ENCODE measurements at places on chromosomes 4 and X.

GRCh38 chr4:57071326-57071725 is 38.9 kb downstream of the IGFBP7 start:
- DNase-seq = no peak

DNA sequence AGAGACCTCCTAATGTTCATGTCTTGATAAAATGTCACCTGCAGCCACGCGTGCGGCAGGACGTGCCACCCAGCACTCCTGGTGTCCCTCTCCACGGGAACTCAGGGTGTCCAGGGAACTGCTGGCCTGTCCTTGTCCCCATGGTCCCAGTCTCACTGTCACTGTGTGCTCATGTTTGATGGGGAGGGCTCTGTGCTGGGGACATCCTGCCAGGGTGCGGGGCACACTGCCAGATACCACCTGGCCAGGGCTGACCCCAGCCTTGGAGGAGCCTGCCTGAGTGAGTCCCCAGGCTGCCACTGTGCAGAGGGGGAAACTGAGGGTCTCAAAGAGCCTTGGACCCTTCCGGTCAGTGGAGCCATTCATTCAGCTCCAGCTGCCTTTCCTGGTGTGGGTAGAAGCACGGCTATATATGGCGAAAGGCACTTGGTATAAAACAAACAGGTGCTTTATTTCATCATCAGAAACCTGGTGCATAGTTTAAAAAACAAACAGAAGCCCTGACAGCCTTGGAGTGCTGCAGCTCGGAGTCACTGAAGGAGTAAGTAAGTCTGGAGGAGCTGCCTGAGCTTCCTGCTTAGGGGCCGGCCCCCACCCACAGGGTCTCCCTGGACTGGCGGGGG is 33.0 kb downstream of the NOP14 start:
- no peak for DNase-seq

GRCh38 chrX:12896935-12897334 is 9.5 kb upstream of the TLR8 start:
- DNase-seq = no peak

DNA sequence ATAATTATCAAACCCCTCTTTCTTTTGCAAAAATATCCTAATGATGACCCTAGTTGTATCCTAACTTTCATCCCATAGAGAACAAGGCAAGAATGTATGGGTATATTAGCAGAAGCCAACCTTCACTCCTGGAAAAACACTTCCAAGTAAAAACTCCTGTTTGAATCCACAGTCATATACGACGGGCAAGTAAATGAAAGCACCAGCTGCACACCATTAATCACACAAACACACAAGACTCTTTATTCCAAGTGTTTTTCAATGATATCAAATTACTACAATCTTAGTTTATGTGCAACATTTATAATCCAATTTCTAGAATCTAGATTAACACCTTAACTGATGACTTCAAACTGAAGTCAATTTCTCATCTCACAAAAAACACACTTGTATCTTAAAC is 22.9 kb downstream of the ACSL4 start:
- no peak for DNase-seq

DNA sequence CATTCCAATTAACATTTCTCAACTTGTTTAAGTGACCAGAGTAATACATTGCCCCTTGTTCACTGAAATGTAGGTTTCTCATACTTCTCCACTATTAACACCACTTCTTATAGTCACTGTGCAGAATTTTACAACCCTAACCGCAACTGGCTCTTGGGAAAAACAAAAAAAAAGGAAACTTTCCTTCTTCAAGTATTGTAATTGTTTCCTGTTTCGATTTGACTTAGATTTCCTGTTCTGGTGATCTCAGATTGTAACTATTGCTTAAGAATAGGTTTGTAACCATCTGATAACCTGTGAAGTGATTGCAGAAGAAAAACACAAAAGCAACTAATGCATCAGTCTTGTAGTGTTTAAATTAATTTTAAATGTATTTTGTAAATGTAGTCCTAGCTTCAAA is 594.7 kb upstream of the GALNT7 start:
- DNase-seq = no peak

GRCh38 chr4:169334335-169334734 is 63.6 kb upstream of the SH3RF1 start:
- DNase-seq = no peak

DNA sequence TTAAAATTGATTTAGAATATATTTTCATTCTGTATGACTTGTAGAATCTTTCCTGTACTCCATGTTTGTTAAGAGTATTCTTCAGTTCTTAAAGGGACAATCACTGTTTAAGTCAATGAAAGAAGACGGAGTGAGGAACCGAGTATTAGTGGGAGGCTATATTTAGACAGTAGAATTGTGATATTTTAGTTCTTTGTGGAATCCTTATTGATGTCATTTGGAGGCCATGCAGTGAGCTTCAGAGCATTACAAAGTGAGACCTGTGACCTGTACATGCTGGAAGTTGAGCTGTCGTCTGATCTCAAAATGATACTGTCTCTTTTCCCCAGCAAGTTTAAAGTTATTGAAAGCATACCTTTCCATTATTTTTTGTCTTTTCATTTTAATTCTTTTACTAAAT is 394.7 kb downstream of the GALNTL6 start:
- no peak for DNase-seq

DNA sequence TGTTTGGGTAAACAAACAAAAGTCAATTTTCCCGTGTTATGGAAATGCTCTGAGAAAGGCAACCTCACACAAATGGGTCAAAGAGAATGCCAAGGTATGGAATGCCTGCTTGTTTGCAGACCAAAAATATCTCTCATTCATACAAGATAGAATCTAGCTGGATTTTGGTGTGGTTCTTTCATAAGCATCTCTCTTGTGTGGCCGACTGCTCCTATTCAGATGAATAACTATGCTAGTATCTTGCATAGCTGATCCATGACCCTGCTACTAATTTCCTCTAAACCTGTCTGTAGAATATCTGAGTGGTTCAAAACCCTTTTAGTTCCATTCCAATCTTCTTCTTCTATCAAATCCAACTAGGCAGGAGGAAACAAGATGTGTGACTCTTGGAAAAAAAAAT is 28.2 kb upstream of the SORBS2 start:
- DNase-seq = no peak

- no peak for DNase-seq
Observed at GRCh38 chr4:165118256-165118909, 5.7 kb upstream of the TMEM192 start.

DNA sequence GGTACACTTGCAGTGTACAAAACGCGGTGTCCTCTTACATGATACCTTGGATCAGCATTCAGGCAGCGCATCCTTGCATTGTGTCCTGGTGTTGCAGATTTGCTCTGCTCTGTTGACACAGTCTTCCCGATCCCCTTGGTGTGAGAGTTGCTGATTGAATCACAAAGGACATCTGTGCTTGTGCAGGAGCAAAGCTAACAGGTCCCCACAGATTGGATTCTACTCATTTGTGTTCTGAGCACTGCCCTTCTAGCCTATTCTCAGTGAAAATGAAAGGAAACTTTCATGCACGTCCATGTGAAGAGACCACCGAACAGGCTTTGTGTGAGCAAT is 171.4 kb downstream of the FRMPD4 start:
- DNase-seq = no peak

GRCh38 chrX:69496183-69496582 is 7.9 kb upstream of the NALF2 start:
- DNase-seq = no peak

- no peak for DNase-seq
Observed at GRCh38 chrX:145727476-145727875, 90.2 kb upstream of the SLITRK2 start.

GRCh38 chr4:101290654-101291053 is 56.7 kb downstream of the PPP3CA start:
- no peak for DNase-seq

- DNase-seq = no peak
Observed at GRCh38 chr4:82890528-82890900, 439 bp downstream of the SEC31A start.

DNA sequence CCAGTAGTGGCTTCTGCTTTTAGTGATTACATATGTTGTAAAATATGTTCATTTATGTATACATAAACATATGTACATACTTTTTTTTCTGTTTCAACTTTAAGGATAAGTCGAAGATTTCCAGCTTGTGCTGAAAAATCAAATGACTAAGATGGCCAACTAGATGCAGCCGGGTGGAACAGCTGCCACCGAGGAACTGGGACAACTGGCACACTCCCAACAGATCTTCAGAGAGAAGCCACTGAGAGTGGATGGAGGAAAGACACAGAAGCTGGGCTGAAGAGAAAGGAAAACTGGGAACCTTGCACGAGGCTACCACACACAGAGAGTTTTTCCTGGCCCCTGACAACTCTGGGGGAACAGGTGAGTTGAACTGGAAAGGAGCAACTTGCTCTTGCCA is 207.5 kb downstream of the FAM47B start:
- DNase-seq = no peak

Measured in stimulated activated CD8-positive, alpha-beta memory T cell treated with anti-CD3 and anti-CD28 coated beads, Interleukin-2, amount 100 ng/mL, for 1 hour (primary cell).